ENCODE measurements at places on chromosomes 2 and 18.

GRCh38 chr18:6728809-6729246, 688 bp upstream of the ARHGAP28 start:
- DNase-seq: no peak

- DNase-seq: no peak
Observed at GRCh38 chr2:46346719-46347118, 49.5 kb downstream of the EPAS1 start.

DNA sequence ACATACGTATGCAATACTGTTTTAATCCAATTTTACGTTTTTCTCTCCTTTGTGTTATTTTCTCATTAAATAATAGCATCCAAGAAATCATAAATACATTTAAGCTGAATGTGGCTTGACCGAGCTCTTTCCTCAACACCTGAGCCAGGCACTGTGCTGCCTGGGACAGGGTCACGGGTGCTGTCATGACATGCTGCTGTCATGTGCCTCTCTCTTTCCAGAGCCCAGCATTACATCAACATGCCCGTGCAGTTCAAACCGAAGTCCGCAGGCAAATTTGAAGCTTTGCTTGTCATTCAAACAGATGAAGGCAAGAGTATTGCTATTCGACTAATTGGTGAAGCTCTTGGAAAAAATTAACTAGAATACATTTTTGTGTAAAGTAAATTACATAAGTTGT, 94.1 kb upstream of the LDLRAD4 start:
- DNase-seq: no peak

DNA sequence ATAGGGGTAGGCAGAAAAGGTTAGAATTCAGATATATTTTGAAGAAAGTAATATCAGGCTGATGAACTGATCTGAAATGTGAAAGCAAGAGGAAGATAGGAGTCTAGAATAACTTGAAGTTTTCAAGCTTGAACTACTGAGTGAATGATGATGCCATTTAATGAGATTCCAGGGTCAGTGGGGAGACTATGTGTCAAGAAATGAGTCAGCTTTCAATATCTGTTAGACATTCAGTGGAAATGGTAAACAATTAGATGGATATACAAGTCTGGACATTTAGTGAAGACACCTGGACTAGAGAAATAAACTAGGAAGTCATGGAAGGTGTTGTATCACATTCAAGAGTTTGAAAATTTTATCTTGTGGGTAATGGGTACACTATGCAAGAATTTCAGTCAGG, 326.9 kb downstream of the FSIP2 start:
- DNase-seq: no peak

- no peak for DNase-seq
Observed at GRCh38 chr2:98607741-98608115, 584 bp downstream of the COA5 start.

DNA sequence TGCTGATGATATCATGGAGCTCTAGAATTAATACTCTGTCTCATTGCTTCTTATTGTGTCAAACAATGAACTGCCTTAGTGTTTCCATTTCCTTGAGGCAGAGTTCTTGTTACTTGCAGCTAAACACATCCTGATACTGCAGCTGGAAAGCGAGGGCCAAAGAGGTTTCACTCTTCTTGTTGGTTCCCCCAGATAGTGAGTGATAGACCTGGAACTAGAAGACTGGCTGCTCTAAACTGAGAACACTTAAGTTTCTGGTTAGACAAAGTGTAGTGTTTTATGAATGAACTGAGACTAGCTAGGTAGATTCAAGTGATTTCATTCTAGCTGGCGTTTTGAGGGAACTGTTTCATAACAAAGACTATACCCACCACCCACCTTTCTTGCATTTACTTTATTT, 321.7 kb downstream of the TXNL1 start:
- DNase-seq: no peak

DNA sequence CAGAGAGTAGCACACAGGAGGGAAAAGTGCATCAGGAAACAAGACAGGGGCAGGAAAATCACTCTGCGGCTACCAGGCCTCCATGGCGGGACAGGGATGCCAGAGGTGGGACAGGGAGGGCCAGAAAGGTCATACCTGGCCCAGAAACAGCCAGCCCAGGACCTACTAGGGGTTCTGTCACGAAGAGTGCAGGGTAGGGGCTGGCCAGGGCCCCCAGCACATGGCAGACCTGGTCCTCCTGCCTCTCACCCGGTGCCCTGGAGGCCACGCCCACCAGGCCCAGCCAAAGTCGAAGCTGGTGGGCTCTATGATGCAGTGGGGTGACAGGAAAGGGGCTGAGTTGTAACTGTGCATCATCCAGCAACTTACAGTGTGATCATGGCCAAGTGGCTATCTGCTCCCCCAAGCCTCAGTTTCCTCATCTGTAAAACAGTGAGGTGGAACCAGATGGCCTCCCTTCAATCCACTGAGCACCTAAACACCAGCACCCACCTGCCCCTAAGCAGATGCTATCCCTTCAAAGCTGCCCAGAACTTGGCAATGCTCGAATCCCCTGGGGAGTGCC, 10.6 kb downstream of the CYP26B1 start:
- no peak for DNase-seq

Measured in stimulated activated CD4-positive, alpha-beta T cell treated with anti-CD3 and anti-CD28 coated beads, Interleukin-15, amount 100 ng/mL, for 24 hours (primary cell).